Lung microvascular endothelial cell (primary cell): ENCODE measurements at places on chromosomes 3 and 15. TPM values are rescaled to one million over a fixed set of nuclear protein-coding genes. Genes with fewer than 3 reads are reported as not detected.

The TERC gene
- total RNA-seq = 118 and 137 TPM in 2 replicates

The AGTR1 gene
- total RNA-seq = not detected in 2 replicates

The SMCO1 gene
- total RNA-seq = not detected in 2 replicates

The CLRN1 gene
- not detected in 2 replicates for total RNA-seq

The KBTBD13 gene
- not detected in 2 replicates for total RNA-seq

The WDR53 gene
- 5.2 and 7.3 TPM in 2 replicates for total RNA-seq

The GRK7 gene
- total RNA-seq = not detected in 2 replicates

DNA sequence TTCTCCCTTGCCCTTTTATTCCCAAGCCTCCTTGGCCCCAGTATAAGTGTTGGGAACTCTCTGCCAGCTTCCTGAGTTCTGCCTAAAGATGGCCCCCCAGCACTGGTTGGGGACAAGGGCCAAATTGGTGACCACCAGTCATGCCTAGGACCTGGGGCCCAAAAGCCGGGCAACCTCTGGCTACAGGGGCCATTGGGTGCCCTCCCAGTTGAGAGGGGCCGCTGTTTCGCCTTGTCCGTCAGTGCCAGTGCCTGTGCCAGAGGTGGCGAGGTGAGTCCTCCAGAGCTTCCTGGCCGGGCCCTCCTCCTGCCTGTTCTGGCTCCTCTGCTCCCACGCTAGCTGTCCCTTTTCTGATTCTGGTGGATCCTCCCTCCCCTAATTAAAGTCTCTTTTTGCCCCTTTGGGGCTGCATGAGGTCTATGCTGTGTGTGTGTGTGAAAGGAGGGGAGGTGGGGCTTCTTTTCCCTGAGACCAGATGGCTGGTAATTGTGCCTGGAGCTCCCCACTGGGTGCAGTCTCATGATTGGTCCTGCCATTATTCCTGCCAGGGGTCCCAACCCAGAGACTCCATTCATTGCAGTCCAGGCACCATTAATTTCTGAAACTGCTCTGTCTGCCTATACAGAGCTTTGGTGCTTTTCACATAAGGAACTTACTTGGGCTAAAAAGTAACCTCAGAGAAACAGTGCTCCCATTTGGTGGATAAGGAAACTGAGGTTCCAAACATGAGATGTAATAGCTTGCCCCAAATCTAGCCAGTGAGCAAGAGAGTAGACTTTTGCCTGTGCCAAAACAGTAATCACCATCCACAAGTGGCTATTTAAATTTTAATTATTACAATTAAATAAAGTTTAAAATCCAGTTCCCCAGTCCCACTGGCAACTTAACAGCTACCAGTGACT, 3.1 kb upstream of the TTLL3 start:
- no peak for DNase-seq

DNA sequence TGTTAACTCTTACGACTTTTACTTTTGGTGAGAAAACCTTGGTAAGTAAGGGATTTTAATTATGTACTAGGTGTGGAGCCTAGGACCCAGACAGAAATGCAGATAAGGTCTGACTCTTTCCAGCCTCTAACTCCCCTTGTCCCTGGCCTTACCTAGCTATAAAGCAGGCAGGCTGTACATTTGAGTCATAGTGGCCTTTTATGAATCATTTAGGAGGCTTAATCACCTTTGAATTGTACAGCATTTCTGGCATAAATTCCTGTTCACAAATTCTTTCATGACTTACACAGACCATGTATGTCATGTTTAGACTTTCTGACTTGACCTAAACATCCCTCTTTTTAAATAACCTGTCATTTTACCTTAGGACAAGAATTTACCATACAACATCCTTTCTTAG, 47.4 kb downstream of the CHCHD4 start:
- no peak for DNase-seq

DNA sequence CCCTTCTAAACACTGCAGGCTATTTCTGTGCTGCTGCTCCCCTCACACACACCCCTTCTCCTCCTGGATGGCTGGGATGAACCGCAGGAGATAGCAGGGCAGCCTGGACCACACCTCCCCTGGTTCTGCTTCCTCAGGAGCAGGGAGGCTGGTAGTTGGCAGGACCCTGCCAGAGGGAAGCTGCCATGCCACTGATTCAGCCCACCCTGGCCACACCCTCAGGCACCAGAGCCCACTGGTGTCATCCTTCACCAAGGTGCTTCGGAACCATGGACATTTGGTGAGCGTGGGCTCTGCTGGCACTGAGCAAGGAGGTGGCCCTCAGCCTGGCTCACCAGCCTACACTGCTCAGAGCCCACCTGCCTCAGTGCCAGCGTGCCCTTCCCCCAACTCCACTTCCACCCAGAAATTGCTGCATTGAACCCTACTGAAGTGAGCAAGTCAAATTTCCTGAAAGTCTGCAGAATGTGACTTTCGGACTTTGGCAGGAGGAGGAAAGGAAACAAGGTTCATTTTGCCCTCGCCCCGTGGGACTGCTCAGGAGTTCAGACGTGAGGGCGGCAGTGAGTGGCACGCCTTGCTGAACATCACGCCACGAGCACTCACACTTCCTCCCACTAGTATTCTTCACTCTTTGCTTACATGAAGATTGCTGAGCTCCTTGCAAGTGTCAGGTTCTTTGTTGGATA, 26.3 kb downstream of the BMF start:
- no peak for DNase-seq

DNA sequence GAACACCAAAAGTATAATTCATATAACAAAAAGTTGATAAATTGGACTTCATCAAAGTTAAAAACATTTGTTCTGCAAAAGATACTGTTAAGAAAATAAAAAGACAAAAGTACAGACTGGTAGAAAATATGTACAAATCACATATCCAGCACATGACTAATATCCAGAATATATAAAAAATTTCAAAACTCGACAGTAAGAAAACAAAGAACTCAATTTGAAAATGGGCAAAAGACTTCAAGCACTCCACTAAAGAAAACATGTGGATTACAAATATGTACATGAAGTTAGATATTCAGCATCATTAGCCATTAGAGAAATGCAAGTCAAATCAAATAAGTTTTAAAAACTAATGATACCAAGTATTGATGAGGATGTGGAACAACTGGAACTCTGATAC, 6.7 kb downstream of the GK5 start:
- no peak for DNase-seq

- no peak for DNase-seq
Observed at GRCh38 chr3:196207833-196208607, 3.2 kb downstream of the ZDHHC19 start.

GRCh38 chr3:11086856-11087255, 67.4 kb upstream of the HRH1 start:
- DNase-seq = no peak

DNA sequence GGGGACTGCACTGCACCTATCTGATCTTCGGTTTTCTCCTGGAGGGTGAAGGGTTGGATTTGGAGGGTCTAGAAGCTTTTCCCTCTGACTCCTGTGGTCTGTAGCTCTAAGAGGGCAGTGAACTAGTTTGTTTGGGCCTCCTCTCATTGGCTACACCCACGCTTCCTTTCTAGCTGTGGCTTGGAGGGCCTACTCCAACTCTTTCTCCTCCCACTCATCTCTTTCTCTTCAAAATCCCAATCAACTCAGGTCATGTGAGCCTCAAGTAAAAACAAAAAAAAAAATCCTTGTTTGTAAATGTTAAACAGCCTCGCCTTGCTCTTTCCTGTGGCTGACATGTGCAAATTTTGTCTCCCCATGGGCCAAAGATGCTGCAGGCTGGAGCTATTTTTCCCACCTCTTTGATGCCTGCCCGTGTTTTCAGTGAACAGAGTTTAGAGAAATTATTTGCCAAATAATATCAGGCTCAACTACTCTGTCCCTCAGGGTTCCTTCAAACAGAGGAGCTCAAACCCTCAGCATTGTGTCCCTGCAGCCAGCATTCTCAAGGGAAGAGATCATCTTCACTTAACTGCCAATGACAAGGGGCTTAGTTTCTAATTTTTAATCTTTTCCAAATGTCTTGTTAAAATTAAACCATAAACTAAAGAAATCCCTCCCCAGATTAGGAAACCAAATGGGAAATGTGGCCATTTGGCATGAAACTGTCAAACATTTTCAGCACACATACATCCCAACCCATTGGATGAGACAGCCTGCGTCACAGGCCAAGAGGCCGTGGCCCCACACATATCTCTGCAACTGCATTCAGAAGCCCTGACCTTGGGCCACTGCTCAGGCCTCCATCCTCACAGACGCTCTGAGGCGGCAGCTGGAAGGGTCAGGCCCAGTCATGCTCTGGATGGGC, 114.8 kb upstream of the THBS1 start:
- DNase-seq = no peak

GRCh38 chr3:177822681-177823096, 625.4 kb upstream of the TBL1XR1 start:
- peak; percentile 29 for DNase-seq

GRCh38 chr3:150450916-150451315, 42.8 kb downstream of the TSC22D2 start:
- DNase-seq = no peak

DNA sequence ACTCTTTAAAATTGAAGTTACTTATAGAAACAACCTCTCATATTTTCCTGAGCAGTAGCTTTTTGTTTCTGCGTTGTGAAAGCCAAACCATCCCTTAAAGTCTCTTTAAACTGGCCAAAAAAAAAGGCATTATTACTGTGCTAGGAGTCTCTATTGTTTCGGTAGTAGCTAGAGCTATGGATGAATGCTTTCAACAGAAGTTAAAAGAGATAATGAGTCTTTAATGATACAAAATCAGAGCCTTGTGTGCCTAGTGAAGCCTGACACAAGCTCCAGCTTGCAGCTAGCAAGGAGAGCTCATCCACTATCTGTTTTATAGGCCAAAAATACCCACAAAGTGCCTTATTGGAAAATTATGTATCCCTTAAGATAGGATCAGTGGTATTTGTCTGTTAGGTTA, 360.4 kb upstream of the CDIN1 start:
- DNase-seq = no peak

DNA sequence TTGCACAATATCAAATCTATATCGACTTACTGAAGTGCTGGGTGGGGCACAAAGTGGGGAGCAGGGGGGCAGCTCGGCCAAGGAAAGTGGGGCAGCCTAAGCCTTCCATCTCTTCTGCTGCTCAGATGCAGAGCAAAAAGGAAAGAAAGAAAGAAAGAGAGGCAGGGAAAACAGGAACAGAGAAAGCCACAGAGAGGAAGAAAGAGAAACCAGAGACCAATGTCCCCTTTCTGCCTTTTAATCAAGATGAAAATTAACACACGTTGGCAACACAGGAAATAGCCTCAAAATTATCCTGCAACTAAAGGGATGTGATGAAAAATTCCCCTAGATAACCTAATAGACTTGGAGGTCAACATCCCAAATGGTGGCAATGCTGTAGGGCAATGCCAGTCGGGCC, 72.2 kb upstream of the RAD18 start:
- no peak for DNase-seq

DNA sequence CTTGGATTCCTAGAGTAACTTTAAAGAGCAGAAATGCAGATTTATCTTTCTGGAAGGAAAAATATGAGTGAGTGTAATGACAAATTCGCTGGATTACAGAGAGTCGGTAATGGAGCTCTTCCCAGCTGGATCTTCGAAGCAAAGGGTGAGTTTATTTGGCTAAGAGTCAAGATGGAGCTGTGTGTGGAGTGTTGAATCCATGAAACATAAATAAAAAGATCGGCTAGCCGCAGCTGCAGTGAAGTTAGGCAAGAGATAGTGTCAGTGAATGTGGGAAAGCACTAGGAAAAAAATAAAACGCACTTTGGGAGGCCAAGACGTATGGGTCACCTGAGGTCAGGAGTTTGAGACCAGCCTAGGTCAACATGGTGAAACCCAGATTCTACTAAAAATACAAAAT, 10.3 kb downstream of the NAALADL2 start:
- no peak for DNase-seq

GRCh38 chr15:69499521-69500211, 47.0 kb downstream of the RPLP1 start:
- DNase-seq = no peak
